ENCODE measurements at places on chromosomes 2 and 18.

- no peak for DNase-seq
These were observed 96.7 kb upstream of the CNTNAP5 start for GRCh38 chr2:123928358-123928757.

DNA sequence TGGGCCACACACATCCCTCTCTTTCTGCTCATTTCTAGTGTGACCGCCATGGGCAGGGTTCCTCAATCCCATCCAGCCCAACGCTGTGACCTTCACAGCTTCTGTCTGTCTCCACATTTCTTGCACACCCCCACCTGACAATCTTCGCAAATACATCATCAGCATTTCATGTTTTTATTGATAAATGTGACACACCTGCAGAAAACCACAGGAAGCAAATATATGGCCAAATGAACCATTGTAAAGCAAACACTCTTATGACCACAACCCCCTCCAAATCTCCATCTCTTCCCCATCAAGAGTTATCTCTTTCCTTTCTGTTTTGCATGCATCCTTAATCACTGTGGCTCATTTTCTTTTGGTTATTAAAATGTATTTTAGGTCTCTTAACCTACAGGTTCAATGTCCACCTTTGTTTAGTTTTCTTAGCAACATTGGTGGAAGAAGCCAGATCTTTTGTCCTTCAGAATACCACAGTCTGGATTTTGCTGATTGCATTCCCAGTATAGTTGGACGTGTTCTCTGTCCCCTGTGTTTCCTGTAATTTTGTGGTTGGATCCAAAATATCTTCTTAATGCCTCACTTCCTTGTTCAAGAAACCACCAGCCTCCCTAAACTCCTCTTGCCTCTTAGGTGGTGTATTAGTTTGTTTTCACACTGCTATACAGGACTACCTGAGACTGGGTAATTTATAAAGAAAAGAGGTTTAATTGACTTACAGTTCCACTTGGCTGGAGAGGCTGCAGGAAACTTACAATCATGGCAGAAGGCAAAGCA lies 9.8 kb upstream of the NCK2 start:
- no peak for DNase-seq

- no peak for DNase-seq
These were observed 51.7 kb downstream of the PDCL3 start for GRCh38 chr2:100614455-100615000.

DNA sequence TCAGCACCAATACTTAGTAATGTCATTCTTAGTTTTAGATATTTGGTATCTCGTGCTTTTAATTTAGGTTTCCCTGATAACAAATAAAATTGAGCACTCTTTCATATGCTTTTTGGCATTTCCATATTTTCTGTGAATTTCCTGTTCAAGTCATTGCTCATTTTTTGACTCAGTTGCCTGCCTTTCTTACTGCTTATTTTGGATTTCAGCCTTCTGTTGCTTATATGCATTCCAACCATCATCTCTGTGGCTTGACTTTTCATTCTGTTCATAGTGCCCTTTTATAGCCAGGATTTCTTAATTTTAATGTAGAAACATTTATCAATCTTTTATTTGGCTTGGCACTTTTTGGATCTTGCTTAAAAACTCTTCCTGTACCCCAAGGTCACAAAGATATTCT lies 14.5 kb upstream of the KIF3C start:
- no peak for DNase-seq

DNA sequence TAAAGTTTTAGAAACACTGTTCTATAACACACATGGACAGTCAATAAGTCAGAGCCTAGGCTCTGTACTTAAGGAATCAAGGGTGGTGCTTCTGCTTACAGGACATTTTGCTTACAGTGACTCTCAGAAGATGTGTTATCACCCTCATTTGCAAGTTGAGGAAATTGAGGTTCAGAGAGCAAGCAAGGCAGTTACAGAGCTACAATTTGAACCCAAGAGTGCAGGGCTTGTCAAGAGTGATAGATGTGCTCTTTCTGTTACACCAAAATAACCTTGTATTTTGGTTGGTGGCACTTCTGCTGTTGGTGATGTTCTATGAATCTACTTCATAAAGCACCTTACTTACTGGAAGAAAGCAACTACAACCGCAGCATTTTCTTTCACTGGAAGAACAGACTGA lies 170.2 kb downstream of the THADA start:
- no peak for DNase-seq

DNA sequence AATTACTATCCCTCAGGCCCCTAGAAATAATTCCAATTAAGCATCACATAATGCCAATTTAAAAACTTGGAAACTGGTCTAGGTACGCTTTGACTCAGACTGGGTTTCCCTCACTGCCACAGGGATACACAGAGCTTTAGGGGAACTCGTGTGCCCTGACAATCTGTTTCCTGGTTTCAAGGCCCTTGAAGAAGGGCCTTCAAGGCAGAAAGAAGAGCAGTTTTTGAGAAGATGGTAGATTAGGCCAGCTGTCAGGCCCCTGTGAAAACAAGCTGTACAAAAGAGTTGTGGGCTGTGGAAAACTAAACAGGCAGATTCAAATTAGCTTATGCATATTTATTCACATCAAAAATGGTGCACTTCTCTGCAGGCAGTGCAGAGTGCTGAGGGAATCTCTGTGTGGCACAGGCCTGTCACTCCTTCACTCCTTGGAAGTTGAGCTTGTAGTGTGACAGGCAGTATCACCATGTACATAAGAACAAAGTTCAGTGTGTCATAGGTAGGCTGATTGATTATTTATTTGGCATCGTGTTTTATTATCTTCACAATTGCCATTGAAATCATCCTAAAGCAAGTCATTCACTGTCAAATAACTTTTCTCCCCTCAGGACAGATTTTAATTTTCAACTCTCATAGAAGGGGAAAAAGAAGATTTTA lies 614.4 kb upstream of the GYPC start:
- no peak for DNase-seq

DNA sequence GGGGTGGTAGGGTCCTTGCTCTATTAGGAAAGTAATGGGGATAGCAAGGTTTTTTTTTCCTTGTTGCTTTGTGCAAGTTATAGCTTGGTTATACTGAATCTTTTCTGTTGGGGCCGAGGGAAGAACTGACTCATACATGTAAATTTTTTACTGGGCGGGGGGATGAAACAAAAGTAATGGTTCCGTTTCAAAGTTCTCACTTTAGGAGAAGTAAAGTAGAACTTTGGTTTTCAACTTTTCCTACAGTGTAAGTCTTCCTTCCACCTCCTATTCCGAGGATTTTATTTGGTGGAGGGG lies 1.1 kb downstream of the AFTPH start:
- no peak for DNase-seq

- no peak for DNase-seq
These were observed 39.0 kb downstream of the ANXA4 start for GRCh38 chr2:69780921-69781320.

DNA sequence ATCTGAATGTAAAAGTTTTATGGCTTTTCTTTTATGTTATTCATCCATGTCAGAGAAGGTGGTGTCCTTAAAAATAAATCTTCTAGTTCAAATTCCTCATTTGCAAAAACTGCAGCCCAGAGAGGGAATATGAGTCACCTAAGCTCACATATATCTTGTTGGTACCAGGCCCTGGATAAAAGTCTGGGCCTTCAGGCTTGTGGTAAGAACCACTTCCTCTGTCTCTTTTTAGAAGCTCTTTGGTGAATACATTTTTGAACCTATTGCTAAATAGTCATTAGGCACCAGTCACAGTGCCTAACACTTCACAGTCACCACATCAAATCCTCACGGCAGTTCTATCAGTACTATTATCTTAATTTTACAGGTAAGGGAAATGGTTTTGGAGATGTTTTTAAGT lies 199.2 kb downstream of the KCNS3 start:
- no peak for DNase-seq

DNA sequence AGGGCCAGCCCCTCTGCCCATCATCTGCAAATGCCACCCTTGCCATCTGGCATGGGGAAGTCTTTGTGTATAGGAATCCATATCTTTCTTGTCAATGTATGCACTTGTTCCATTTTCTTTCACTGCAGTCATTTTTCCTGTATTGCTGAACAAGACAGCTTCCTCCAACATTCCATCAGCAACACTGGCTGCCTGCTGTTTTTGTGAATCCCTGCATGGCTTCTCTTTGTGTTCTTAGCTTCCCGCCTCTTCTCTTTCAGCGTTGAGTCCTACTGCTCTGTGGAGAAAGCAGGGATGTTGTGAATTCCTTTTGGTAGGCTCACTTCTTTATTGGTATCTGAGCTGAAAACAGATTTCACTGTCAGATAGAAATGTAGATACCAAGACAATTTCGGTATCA lies 150.0 kb downstream of the LPIN1 start:
- no peak for DNase-seq

DNA sequence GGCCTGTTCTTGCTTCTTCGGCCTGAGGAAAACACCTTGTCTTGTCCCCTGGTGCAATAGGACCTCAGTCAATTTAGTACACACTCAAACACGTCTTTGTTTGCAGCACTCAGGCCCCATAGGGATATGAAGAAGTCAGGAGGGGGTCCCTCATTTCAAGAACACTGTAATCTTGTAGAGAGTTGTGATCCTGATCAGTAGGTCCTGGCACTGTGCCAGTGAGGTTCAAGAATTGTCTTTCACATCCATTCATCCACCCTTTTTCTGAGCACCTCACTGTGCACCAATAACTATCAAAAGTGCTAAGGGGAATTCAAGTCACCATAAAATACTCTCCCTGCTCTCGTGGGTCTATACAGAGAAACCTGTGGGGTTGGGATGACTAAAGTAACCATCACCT lies 131.4 kb upstream of the LHCGR start:
- no peak for DNase-seq

DNA sequence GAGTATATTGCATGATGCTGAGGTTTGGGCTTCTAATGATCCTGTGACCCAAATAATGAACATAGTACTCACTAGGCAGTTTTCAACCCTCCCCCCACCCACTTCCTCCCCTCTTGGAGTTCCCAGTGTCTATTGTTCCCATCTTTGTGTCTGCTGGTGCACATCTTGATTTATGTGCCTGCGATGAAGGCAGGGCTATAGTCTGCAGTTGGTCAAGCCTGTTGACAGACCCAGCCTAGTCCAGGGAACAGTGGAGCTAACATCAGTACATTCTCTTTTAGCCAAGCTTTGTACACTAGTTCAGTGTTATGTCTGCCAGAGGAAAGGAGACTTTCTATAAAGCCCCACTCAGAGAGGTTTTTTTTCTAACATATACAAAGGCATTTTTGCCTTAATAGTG lies 287.6 kb downstream of the CPS1 start:
- DNase-seq: no peak

GRCh38 chr2:79849241-79849640 lies 336.4 kb downstream of the CTNNA2 start:
- DNase-seq: no peak
